ENCODE measurements at places on chromosomes 4 and X.

DNA sequence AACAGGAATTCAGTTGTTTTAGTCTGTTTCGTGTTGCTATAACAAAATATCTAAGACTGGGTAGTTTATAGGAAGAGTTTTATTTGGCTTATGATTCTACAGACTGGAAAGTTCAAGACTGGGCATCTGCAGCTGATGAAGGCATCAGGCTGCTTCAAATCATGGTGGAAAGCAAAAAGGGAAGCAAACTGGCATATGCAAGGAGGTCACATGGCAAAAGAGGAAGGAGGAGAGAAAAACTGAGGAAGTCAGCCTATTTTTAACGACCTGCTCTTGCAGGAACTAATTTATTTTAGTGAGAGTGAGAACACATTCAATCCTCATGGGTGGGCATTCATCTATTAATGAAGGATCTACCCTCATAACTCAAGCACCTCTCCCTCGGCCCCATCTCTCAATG lies 363.1 kb upstream of the HS3ST1 start:
- no peak for DNase-seq

- DNase-seq, result no peak
These were observed 151.9 kb upstream of the SLC7A11 start for GRCh38 chr4:138393886-138394610.

GRCh38 chrX:139179592-139179991 lies 350.9 kb upstream of the F9 start:
- no peak for DNase-seq

DNA sequence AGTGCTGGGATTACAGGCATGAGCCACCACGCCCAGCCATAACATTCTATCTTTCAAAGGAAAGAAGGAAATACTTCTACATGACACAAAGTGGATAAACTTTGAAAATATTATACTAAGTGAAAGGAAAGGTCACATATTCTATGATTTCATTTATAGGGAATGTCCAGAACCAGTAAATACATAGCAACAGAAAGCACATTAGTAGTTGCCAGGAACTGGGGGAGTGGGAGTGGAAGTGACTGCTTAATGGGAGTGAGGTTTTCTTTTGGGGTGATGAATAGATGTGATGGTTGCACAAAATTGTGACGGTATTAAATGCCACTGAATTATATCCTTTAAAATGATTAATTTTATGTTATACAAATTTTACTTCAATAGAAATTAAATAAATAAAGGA lies 95.7 kb upstream of the IL15 start:
- no peak for DNase-seq

DNA sequence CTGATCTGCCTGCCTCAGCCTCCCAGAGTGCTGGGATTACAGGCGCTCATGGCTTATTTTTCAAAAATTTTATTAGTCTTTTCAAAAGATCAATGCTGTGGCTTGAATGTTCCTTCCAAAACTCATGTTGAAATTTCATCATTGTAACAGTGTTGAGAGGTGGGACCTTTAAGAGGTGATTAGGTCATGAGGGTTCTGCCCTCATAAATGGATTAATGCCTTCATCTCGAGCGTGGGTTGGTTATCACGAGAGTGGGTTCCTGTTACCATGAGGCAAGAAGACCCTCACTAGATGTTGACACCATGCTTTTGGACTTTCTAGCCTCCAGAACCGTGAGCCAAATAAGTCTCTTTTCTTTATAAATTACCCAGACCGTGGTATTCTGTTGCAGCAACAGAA lies 30.3 kb downstream of the EIF2S3 start:
- DNase-seq, result no peak

DNA sequence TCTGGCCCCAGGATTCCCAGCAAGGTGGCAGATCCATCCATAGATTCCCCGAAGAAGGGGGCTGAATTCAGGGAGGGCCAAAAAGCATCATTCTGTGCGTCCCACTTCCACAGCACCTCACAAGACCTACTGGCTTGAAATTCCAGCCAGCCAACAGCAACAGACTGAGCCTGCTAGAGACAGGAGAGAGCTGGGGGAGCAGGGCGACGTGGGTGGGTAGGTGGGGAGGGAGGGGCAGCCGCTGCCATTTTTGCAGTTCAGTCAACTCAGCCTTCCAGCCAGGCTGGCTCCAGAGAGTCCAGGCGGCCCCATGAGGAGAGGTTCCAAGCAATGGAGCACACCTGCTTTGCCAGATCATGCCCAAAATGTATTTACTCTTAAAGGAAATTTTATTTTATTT lies 117.6 kb upstream of the DCAF12L1 start:
- DNase-seq, result no peak

GRCh38 chr4:91064157-91064853 lies 937.1 kb downstream of the CCSER1 start:
- DNase-seq, result no peak

Measured in putamen (tissue), 1 donor.